ENCODE measurements at places on chromosomes 12 and 14. TPM values are rescaled to one million over a fixed set of nuclear protein-coding genes. Genes with fewer than 3 reads are reported as not detected.

RAD9B gene
- total RNA-seq, result 2.3 TPM

MAPK1IP1L gene
- total RNA-seq, result 90.9 TPM

SLC17A8 gene
- not detected for total RNA-seq

- DNase-seq, result no peak
These were observed 37.9 kb downstream of the WDR89 start for GRCh38 chr14:63603749-63604277.

- no peak for DNase-seq
These were observed 27.1 kb upstream of the GPHB5 start for GRCh38 chr14:63345826-63346225.

- DNase-seq, result no peak
These were observed 84.2 kb downstream of the DENND5B start for GRCh38 chr12:31506515-31507306.

P2RX2 gene
- total RNA-seq, result not detected

DNA sequence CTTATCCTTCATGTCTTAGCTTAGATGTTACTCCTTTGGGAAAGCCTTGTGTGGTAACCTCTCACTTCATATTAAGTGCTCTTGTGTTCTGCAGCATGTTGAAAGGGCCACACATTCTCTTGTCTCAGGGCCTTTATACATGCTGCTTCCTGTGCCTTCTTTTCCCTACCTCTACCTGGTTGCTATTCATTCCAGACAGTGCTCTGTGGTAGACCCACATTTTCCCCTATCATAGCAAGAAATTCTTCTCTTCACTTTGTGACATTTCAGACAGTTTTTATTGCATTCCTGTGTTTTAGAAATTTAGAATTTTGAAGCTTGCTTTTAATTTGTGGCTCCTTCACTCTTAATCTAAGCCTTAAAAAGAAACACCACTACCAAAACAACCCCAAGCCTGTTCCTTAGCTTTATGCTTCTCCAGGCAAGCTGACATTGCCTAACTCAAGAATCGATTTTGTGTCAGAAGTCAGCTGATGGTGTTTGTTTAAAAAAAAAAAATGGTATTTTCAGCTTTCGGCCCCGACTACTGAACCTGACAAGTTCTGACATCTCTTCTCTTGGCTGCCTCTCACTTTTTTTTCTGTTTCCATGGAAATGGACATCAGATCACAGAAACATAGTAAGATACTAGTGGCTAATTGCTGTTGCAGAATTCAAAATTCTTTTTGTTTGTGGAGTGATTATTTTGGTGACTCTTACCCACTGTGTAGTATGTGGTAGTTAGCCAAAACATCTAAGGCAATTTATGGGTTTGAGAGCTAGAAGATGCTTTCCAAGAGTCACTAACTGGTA, 156.3 kb downstream of the NUBPL start:
- no peak for DNase-seq

DNA sequence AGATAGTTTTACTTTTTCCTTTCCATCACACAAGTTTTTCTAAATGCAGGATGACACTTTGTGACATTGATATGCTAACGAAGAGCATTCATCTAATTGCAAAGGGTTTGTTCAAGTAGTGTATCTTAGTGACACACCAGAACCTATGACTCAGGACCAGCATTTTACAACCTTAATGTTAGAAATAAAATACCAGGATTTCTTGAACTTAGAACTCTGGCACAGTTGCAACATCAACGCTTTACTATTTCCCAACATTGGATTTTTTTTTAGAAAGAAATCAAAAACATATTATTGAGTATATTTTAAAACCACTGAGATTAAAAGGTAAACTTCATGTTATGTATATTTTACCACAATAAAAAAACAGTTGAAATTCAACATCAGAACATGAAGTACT, 17.9 kb upstream of the PLEKHG6 start:
- no peak for DNase-seq

GRCh38 chr12:116331876-116332275, 54.4 kb upstream of the MED13L start:
- no peak for DNase-seq

DNA sequence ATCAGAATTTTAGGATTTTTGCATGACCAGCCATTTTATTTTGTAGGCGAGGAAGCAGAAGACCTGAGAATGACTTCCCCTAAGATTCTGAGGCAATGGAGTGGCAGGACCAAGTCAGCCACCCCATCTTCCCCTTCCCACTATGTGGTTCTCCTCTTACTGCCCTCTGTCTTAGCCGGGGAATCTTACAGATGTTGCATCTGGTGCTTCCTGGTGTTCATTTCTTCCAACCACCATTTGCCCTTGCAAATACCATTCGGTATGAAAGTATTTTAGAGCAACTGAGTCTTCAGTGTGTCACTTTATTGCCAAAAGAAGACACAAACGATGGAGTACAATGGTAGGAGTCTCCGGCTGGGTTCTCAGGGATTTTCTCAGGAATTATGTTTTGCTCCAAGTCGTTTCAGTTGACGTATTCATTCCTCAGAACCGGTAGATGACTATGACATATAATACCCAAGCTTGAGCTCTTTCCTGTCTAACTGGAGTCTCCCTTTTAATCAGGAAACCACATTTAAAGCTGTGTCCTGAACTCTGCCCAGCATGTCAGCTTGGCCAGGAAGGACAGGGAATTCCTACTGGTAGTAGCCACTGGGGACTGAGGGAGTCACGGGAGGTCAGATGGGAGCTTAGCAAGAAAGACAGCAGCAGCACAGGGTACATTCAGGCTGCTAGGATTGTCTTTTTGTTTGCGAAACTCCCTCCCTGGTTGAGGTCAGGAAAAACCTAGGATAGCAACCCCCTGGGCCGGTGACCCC, 87.0 kb downstream of the SAMD4A start:
- DNase-seq, result no peak

DNA sequence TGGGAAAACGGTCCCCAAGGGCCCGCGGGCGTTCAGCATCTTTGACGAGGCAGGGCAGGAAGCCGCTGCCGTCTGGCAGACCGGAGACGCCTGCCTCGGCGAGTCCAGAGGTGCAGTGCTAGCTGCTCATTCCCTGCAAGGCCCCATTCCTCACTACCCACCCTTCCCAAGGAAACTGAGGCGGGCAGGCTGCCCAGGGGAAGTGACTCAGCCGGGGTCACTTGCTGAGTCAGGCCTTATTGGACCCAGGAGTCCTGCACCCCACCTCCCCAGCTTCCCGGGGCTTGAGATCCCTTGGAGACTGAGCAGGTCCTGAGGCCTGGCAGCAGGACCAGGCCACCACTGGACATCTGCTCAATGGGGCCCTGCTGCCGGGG, 3.7 kb downstream of the SH2B3 start:
- no peak for DNase-seq

PTGES3 gene
- total RNA-seq, result 192 TPM

- DNase-seq, result no peak
These were observed 80.2 kb downstream of the FZD10 start for GRCh38 chr12:130242506-130242905.

DNA sequence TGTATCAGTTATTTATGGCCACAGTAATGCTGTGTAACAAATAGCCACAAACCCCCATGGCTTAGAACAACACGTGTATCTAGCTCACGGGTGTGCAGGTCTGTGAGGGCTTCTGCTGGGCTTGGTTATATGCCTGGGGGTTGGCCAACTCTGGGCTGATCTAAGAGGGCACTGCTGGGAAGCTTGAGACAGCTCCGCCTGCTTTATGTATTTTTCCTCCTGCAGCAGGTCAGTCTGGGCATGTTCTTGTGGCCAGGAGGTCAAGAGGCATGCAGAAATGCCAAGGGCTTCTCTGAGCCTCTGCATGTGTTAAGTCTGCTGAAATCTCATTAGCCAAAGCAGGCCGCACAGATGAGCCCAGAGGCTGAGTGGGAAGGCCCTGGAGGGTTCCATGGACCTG, 105.8 kb downstream of the ZNF664 start:
- no peak for DNase-seq

- no peak for DNase-seq
These were observed 431.2 kb downstream of the NAV3 start for GRCh38 chr12:78261901-78262300.

- peak; percentile 65 for DNase-seq
These were observed 1.5 kb upstream of the DIABLO start for GRCh38 chr12:122227341-122227740.

KLHL33 gene
- 0.29 TPM for total RNA-seq

- no peak for DNase-seq
These were observed 111.4 kb downstream of the TMTC3 start for GRCh38 chr12:88253371-88253978.

DNA sequence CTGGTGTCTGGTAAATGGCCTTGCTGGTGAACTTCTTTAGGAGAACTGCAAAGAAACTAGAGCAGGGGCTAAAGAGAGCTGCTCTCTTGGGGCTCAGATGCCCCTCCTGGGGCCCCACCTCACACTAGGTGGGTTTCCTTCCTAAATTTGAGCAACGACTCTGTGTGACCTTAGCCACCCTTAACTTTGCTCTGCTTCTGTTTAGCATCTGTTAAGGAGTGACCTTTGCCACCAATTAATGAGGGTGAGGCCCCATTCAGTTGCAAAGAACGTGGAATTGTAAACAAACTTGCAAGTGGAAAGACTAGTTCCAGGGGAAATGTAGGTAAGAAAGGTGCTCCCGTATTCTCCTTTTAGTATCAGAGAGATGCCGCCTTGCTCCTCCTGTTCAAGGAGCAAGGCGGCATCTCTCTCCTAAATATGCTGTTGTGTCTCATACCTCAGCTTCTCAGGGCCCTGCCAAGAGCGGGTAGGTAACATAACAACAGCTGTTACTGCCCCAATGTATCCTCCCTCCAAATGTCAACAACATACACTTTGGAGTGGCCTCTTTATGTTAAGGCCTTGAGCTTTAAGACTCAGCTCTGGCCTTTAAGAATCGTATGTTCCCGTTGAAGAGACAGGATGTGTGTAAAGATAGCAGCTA, 77.6 kb upstream of the FUT8 start:
- DNase-seq, result no peak

SYCP3 gene
- 0.30 TPM for total RNA-seq

DNA sequence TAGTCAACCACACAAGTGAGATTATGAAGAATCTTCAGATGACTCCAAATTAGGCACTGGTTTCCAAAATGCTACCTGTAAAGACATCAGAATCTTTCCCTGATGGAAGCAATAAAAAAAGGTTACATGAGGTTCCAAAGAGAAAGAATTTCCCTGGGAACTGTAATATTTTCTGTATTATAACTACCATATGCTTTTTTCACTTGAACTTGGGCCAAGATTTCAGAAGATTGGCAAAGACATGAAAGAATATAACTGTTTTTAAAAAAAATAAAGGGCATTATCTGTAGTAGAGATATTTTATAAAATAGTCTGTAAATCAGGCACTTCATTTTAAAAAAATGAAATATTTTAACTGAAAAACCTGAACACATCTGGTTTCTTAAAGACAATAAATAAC, 12.9 kb downstream of the HECTD1 start:
- DNase-seq, result no peak

- peak; percentile 20 for DNase-seq
These were observed 170.1 kb upstream of the PWP1 start for GRCh38 chr12:107515446-107515958.

- DNase-seq, result no peak
These were observed 39.3 kb downstream of the CCDC177 start for GRCh38 chr14:69535230-69535848.

GRCh38 chr12:52182384-52182783, 9.4 kb downstream of the KRT80 start:
- no peak for DNase-seq

DNA sequence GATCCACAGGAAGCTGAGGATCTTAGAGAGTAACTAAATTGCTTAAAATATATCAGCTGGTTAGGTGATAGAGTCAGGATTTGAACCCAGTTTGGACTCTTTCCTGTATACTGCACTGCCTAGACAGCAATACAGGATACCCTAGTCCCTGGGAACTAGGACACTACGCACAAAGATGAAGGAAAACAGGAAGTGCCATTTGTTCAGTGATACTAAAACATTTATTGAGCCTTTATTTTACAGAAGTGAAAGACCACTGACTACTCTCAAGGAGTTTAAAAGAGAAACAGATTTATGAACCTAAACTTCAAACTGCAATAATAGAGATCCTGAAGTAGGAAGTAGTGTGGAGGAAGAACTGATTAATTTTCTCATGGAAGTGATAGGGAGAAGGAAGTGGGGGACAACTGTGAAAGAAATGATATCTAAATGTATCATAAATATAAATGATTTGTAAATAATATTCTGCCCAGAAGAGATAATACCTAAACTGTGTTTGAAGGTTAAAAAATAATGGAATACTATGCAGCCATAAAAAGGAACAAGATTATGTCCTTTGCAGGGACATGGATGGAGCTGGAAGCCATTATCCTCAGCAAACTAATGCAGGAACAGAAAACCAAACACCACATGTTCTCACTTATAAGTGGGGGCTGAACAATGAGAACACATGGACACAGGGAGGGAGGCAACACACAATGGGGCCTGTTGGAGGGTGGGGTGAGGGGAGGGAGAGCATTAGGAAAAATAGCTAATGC, 18.2 kb downstream of the MSRB3 start:
- DNase-seq, result no peak

GALNT9 gene
- 0.53 TPM for total RNA-seq

GRCh38 chr14:22847661-22848341, 11.4 kb downstream of the MMP14 start:
- DNase-seq, result no peak

PAPLN gene
- 0.58 TPM for total RNA-seq

GRCh38 chr14:80202888-80203562, 8.3 kb downstream of the DIO2 start:
- DNase-seq, result peak; percentile 18

GRCh38 chr12:78802593-78802992, 62.0 kb upstream of the SYT1 start:
- DNase-seq, result no peak

KRT73 gene
- total RNA-seq, result 1.3 TPM

GRCh38 chr12:120262852-120263747, 2.4 kb downstream of the PXN start:
- DNase-seq, result no peak

SLC4A8 gene
- 1.9 TPM for total RNA-seq

- no peak for DNase-seq
These were observed 96.9 kb downstream of the SETD3 start for GRCh38 chr14:99383472-99384449.

- no peak for DNase-seq
These were observed 250.9 kb upstream of the PELI2 start for GRCh38 chr14:55867311-55867710.

GRCh38 chr12:14278294-14278953, 87.1 kb upstream of the ATF7IP start:
- no peak for DNase-seq

DBX2 gene
- not detected for total RNA-seq

GRCh38 chr14:99720941-99721791, 37.1 kb downstream of the CYP46A1 start:
- no peak for DNase-seq

TAS2R19 gene
- total RNA-seq, result 2.1 TPM

Data from activated T-cell treated with anti-CD3 and anti-CD28 coated beads, Interleukin-2, amount 50 U/mL, for 72 hours (primary cell).